ENCODE measurements at places on chromosomes 3 and 15.

DNA sequence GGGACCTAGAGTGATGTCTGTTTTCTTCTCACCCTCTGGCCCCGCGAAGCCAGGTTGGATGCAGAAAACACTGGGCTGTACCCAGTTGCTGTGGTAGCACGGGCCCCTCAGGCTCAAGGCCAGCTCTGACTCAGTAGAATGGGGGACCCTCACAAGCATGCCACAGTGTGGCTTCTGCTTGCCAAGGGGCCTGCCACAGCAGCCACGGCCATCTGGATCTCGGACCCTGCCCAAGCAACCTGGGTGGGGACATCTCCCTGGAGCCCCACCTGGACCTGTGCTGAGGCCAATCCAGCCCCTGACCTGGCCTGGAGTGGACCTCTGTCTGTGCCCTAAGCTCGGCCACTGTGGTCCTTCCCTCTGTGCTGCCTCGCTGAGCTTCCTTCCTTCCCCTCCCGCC lies 59.0 kb downstream of the MGLL start:
- DNase-seq = peak; percentile 60

GRCh38 chr15:47794252-47794914 lies 77.1 kb downstream of the SEMA6D start:
- no peak for DNase-seq

DNA sequence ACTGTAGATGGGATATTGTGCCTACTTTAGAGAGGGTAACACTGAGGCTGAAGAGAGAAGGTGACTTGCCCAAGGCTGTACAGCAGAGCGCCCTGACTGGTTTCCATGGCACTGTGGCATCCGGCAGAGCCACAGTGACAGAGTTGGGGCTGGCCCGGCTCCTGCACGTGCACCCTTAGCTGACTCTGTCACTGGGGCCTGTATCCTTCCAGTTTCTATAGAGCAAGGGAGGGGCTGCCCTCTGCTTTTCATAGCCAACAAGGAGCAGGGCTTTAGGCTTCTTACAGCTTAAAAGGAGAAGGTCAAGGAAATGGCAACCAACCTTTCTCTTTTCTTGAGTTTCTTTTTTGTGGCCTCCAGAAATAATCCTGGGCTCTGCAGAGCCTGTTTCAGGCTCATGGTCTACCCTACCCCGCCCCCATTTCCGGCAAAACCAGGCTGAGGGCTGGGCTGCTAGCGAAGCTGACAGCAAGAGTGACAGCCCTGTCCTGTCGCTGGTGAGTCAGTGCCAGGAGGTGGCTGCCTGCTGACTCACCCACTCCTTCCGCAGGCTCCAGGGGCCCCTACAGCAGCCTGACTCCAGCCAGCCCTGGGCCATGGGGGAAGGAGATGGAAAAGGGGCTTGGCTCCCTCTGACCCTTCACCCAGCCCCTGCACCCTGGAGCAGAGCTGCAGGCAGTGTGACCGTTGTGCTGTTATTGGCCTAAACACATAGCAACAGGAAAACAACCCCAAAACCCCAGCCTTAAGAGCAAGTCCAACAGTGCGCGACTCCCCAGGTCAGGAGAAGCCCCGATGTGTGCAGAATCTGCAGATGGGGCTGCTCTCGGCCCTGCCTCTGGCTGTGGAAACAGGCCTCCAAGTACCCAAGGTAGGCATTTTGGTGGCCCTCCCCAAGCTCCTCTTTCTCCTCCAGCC lies 29.8 kb downstream of the SLC6A6 start:
- peak; percentile 97 for DNase-seq

DNA sequence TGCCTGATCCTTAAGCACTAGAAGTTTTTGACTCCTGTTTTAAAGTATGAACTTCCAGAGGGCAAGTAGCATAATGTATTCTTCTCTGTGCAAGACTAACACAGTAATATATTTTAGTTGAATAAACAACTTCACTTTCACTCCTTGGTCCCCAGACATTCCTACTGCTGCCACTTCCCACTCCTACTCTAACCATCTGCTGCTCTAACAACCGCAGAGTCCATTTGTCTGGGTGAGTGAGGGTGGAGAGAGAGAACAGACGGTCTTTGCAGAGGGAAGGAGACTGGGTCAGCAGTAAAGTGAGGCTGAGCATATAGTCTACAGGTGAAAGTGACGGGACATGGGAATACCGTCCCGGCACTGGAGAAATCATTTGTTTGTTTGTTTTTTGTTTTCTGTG lies 301.0 kb upstream of the SLCO3A1 start:
- DNase-seq = no peak

- no peak for DNase-seq
Observed at GRCh38 chr15:93012786-93013185, 76.2 kb downstream of the RGMA start.

DNA sequence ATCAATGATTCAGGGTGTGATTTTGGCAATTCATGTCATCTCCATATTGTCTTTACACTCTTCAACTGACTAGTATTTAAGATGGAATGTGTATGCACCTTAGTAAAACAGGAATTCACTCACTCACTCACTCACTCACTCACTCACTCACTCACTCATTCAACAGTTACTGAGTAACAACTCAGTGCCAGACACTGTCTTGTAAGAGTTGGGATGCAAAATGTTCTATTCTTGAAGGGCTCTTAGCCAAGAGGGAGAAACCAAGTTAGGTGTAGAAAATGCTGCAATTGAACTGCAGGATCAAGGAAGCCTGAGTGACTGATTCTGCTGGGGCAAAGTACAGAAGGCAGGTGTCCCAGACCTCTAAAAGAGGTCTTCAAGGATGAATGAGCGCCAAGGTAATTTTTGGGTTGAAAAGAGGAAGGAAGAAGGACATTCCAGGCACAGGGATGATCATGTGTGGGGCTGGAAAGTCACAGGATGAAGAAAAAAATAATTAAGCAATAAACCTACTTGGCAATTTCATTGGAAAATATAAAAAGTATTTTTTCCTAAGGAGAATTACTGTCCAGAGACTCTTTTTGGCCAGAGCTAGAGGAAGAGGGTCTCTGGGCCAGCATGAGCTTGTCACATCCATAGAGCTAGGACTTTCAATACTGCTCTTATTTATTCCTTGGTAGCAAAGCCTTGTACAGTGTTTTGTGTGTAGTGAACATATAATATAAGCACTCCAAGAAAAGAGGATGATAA lies 58.9 kb upstream of the ETV5 start:
- no peak for DNase-seq

- DNase-seq = no peak
Observed at GRCh38 chr3:12234906-12235305, 54.0 kb upstream of the PPARG start.

- DNase-seq = no peak
Observed at GRCh38 chr3:179788996-179789395, 136.2 kb downstream of the USP13 start.

- no peak for DNase-seq
Observed at GRCh38 chr15:93362203-93362602, 273.2 kb upstream of the RGMA start.

DNA sequence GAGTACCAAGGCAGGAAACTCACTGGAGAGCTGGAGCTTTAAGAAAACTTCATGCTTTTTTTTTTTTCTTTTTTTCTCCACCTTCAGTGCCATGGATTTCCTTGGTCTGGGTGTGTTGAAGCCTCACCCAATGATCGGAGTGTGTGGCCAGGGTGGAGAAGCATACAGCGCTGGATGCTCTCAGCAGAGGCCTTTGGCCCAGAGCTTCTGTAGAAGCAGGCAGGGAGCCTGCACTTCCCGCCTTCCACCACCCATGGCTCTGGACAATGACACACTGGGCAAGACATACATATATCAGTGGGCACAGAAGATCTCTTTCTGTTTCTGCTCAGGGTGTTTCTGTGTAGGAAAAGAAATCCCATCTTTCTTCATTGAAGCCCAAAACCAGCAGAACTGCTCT lies 55.8 kb upstream of the ACAD9 start:
- no peak for DNase-seq

DNA sequence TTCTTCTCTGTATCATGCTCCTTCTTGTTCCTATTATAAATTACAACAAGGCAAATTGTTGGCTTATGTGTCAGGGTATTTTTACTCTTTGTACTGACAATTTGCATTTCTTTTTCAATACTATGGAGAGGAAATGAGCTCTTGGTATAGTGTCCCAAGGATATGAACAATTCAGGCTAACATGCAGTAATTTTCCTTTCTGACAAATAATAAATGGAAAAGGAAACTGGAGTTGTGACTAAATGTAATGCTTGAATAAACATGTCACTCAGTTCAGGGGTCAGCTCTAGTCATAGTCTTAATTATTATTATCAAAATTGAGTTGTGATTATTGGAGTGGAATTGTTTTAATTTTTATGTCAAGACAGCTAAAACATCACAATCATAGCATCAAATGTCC lies 256.0 kb upstream of the ZPLD1 start:
- DNase-seq = no peak

DNA sequence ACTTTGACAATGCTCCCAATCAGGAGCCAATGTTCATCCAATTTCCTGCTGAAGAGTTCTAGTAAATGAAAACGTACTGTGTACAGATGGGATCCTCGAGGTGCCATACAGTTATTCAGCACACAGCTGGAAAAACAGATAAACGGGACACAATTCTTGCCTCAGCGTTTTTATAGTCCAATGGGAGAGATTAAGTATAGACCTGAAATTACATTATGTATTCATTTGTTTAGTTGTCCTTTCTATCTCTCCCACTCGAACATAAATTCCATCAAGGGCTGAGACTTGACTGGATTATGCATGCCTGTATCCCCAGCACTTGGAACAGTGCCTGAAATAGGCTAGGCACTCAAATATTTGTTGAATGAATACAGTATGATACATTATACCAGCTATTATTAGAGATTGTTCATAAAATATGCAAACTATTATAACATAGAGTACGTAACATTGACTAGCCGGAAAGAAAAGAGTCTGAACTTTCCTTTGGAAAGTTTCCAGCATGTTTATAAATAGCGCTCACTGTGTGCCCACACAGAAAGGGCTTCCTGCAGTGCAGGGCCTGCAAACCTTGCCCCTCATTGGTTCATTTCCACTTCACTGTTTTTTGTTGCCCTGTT lies 27.4 kb upstream of the SNTN start:
- no peak for DNase-seq

DNA sequence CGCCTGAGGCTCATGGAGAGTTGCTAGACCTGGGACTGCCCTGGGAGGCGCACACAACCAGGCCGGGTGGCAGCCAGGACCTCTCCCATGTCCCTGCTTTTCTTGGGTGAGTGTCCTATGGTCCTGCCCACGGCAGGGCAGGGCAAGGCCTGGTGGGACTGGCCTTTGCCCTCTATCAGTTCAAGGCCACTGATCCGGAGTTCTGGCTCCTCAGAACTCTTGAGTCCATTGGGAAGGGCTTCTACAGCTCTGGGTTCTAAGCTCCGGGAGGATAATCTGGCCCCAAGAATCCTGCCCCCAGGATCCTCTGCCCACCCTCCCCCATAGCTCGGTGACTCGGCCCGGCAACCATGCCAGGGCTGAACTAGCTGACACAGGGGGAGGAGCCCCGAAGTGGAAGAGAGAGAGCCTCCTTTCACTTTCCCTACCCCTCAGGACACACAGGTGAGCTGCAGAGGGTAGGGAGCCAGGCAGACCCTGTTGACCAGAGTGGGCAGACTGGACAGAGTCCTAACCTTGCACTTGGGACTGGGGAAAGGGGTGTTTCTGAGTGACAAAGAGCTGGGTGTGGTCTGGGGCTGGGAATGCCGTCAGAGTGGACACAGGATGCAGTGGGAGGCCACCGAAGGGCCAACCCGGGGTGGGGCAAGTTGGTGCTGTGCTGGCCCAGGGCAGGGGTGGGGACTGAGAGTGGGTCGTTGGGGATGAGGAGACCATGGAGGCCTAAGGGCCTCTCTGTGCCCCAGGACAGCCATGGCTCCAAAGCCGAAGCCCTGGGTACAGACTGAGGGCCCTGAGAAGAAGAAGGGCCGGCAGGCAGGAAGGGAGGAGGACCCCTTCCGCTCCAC lies 664 bp downstream of the PARP3 start:
- DNase-seq = no peak

DNA sequence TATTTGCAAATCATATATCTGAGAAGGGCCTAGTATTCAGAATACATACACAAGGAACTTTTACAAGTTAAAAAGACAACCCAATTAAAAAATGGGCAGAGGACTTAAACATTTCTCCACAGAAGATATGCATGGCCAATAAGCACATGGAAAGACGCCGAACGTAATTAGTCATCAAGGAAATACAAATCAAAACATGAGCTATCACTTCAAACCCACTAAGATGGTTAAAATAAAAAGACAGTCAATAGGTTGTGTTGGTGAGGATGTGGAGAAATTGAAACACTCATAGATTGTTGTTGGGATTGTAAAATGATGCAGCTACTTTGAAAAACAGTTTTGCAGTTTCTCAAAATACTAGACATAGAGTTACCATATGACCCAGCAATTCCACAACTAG lies 61.2 kb upstream of the NEO1 start:
- no peak for DNase-seq

- no peak for DNase-seq
Observed at GRCh38 chr15:42193383-42193782, 14.7 kb downstream of the VPS39 start.

GRCh38 chr15:40782609-40783227 lies 12.9 kb downstream of the C15orf62 start:
- peak; percentile 70 for DNase-seq

GRCh38 chr3:9978710-9979305 lies 7.8 kb downstream of the EMC3 start:
- no peak for DNase-seq

DNA sequence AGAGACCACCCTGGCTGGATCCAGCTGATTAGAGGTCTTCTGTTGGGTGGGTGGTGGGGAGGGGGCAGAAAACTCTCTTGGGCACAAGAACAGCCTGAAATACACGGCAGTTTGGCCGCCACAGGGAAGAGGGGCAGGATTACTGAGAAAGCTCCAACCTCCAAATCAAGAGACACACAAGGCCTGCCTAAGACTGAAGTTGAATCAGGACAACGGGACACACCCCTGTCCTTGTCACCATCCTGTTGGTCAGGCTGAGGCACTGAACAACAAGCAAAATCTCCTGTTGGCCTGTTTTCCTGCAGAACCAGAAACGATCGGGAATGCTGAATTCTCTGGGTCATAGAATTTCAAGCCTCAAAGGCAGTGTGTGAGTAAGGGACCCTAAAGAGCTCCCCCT lies 247.8 kb downstream of the FAM43A start:
- no peak for DNase-seq

DNA sequence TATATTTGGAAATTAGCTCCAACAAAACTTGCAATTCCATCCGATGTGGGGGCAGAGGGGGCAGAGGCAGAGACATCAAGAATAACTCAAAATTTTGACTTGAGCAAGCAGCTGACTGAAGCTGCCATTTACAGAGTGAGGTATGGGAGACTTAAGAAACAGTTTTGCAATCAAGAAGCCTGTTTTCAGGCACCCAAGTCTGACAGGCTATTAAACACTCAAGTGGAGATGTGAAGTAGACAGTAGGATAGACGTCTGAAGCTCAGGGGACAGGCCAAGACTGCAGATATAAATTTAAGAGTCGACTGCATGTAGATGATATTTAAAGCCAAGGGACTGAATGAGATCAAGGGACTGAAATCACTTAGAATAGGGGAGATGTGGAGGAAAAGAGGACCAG lies 9.9 kb upstream of the SH3BP5 start:
- DNase-seq = no peak

All from posterior cingulate gyrus (tissue), 11 donors.